Smooth muscle cell of trachea (primary cell): ENCODE measurements at places on chromosomes 13 and 19. TPM values are rescaled to one million over a fixed set of nuclear protein-coding genes. Genes with fewer than 3 reads are reported as not detected.

PRTN3 gene
- not detected in 2 replicates for total RNA-seq

COG3 gene
- total RNA-seq, result 43.2 and 48.0 TPM in 2 replicates

PLPPR3 gene
- total RNA-seq, result 0.15 and 2.5 TPM in 2 replicates

DLL3 gene
- total RNA-seq, result under 0.01 and 0.33 TPM in 2 replicates

RFPL4AL1 gene
- total RNA-seq, result not detected in 2 replicates

PTPRH gene
- total RNA-seq, result 4.5 and 10.9 TPM in 2 replicates

CCDC9 gene
- total RNA-seq, result 8.9 and 10.6 TPM in 2 replicates

PEG3 gene
- 0.29 and 5.0 TPM in 2 replicates for total RNA-seq

ZNF507 gene
- 10.6 and 13.8 TPM in 2 replicates for total RNA-seq

MYH14 gene
- total RNA-seq, result not detected in 2 replicates

ADGRE1 gene
- total RNA-seq, result 0.17 TPM in 1 of 2 replicates, not detected in the other

VPS36 gene
- 23.5 and 28.2 TPM in 2 replicates for total RNA-seq

MEIS3 gene
- 27.1 and 61.9 TPM in 2 replicates for total RNA-seq

TMIGD2 gene
- not detected in 2 replicates for total RNA-seq

AMER2 gene
- total RNA-seq, result not detected in 2 replicates

SSC5D gene
- total RNA-seq, result 14.4 and 47.6 TPM in 2 replicates

TMEM38A gene
- 1.9 and 5.6 TPM in 2 replicates for total RNA-seq

TJP3 gene
- total RNA-seq, result under 0.01 TPM in 1 of 2 replicates, not detected in the other

ZNF625 gene
- 7.9 and 14.5 TPM in 2 replicates for total RNA-seq

PSG4 gene
- total RNA-seq, result 0.29 and 48.5 TPM in 2 replicates

TYROBP gene
- total RNA-seq, result 0.33 TPM in 1 of 2 replicates, not detected in the other

LRRC63 gene
- total RNA-seq, result 0.17 and 0.29 TPM in 2 replicates

FLT1 gene
- total RNA-seq, result 1.3 and 1.7 TPM in 2 replicates

FGF21 gene
- not detected in 2 replicates for total RNA-seq

MEGF8 gene
- 30.3 and 65.5 TPM in 2 replicates for total RNA-seq

IGFL2 gene
- total RNA-seq, result not detected in 2 replicates

SYNE4 gene
- 0.15 and 0.50 TPM in 2 replicates for total RNA-seq

FCAR gene
- total RNA-seq, result not detected in 2 replicates

FLT3 gene
- total RNA-seq, result not detected in 2 replicates

ZNF534 gene
- 0.17 TPM in 1 of 2 replicates, not detected in the other for total RNA-seq

CD209 gene
- not detected in 2 replicates for total RNA-seq

RNF225 gene
- total RNA-seq, result 0.66 TPM in 1 of 2 replicates, not detected in the other

EBI3 gene
- 0.83 TPM in 1 of 2 replicates, not detected in the other for total RNA-seq
